ENCODE measurements at places on chromosomes 7 and 10.

DNA sequence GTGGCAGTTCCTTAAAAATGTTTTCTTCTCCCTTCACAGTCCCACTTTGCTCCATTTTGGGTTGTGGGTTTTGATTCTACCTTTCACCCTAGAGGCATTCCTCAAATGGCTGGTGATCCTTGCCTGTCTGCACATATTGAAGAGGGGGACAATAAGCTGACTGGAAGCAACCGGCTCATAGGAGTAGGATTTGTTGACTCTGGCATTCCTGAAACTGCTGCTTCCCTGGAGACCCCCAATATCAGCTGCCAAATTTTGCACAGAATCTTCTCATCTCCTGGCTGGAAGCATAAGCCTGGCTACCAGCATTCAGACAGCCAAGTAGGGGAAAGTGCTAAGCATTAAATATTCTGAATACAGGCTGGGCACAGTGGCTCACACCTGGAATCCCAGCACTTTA, 53.7 kb downstream of the KIF5B start:
- DNase-seq, result no peak

- DNase-seq, result no peak
These were observed 937.7 kb downstream of the SORCS1 start for GRCh38 chr10:106226828-106227227.

- no peak for DNase-seq
These were observed 5.7 kb downstream of the PRSS1 start for GRCh38 chr7:142754681-142755575.

DNA sequence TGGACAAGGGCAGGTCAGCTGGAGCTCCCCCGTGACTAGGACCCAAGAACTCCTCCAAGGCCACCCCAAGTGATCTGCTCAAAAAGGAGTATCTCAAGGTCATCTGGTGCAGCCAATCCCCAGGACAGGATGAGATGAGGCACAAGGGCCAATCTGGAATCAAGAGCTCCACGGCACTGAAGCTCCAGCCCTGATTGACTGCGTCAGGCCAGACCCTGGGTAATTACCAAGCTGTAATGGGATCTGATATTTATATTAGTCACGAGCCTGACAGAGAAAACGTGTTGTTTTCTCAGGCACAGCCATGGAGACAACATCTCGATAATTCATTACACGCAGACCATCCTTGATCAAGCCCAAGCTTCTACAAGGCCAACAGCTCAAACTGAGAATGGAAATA, 4.2 kb downstream of the KCNMA1 start:
- DNase-seq, result no peak

GRCh38 chr7:134024739-134025138, 102.4 kb upstream of the LRGUK start:
- no peak for DNase-seq

DNA sequence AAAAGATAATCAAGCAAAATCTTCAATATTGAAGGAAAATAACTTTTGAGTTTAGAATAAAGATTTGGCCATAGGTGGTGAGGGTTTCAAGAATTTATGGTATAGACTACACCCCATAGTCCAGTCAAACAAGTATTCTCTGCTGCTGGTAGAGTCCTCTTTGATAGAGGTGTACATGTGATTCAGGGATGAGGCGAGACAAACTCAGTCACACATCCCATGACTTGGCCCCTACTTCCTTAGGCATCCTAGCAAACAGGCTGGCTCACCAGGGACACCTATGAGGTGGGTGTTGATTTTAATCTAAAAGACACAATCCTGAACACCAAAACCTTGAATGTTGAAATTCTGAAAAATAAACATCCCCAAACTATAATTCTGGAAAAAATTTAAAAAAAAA, 78.1 kb upstream of the SLC25A13 start:
- DNase-seq, result no peak

DNA sequence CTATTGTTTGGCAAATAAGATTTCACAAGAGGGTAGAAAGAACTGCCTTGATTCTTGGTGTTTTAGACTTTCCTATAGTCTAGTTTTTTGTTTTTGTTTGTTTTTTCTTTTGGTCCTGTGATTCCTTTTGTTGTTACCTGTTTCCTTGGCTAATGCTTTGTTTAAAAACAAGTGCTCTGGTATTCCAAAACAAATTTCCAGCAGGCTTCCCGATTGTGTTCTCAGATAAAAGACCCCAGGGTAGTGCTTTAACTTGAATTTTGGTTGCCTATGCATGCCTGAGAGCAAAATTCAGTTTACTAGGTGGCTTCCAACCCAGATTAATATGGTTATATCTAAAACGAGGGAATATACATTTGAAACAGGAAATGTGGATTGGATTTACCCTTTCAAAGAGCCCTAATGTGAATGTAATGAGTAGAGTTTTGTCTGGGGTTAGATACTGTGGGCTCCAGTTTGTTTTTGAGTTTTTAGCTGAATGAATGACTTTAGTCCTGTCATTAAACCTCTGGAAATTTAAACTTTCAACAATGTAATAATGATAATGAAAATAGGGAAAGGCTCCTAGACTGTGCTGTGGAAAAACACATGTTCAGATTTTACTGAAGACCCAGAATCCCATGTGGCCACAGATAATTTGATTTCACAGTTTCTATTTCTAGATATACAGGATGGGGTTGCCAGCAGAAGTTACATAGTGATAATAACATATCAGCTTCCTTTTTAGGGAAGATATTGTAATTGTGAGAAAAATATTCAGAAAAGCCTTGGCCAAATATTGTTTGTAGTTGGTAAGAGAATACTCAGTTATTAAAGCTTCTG, 23.9 kb downstream of the AUTS2 start:
- DNase-seq, result no peak

GRCh38 chr7:132601783-132602182, 25.5 kb upstream of the PLXNA4 start:
- no peak for DNase-seq

DNA sequence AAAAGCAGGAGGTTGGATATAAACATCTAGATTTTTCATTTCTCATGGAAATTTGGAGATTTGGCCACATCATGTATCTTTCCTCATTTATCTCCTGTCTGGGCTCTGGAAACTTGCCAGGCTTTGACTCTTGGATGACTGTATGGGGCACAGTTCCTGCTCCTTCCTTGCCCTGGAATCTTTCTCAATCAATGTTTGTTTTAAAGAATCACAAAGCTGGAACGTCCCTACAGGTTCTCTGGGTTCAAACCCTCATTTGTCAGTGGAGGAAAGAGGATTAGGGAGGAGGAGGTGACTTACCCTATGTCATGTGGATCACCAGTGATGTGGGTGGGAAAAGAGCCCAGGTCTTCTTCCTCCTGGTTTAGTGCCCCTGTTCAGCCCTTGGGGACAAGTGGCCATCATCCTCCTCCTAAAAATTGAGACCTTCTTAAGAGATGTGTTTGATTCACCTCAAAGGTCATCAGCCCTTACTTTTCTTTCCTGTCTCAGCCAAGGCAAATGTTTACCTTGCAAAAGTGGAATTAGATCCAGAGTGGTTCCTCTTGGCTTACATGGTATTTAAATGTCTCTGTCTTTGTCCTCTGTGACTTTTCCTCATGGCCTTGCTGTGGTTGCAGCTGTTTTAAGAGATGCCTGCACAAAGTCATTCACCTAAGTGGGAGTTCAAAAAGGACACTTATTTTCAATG, 38.8 kb upstream of the PDZD8 start:
- peak; percentile 63 for DNase-seq

DNA sequence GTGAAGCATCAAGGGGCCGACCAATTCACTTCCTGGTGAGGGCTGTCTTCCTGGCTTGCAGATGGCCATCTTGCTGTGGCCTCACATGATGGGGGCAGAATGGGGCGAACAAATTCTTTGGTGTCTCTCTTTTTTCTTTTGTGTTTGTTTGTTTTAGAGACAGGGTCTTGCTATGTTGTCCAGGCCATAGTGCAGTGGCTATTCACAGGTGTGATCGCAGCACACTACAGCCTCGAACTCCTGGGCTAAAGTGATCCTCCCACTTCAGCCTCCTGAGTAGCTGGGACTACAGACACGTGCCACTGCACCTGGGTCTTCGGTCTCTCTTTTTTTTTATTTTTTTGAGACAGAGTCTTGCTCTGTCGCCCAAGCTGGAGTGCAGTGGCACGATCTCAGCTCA, 20.1 kb downstream of the NOLC1 start:
- DNase-seq, result no peak

DNA sequence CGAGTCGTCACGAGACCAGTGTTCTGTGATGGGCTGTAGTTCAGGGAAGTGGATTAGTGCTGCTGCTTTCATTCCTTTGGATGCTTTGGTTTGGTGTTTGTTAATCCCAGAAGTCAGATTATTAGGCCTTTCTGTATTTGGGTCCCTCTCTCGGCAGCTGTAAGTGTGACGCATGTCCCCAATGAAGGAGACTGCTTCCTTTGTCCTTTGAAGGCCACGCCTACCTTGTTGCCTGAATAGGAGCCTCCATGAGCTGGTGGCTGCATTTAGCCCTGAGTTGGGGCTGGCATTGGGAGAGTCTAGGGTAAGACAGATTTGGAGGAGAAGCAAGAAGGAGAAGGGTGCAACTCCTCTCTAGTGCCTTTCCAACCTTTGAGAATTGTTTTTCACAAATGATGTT, 34.5 kb downstream of the DOCK1 start:
- no peak for DNase-seq

DNA sequence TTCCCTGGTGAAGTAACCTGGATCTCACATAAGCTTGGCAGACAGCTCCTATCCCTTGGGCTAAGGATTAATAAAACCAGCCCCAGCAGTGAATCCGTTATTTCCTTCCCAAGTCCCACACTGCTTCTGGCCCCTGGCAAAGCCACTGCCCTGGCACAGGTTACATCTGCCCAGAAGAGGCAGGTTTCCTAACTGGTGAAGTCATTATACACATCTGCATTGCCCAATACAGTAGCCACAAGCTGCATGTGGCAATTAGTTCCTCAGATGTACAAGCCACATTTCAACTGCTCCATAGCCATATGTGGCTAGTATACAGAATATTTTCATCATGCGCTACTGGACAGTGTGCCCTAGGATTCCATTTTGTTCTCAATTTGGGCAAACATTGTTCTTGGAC, 273.0 kb downstream of the GRM8 start:
- DNase-seq, result no peak

DNA sequence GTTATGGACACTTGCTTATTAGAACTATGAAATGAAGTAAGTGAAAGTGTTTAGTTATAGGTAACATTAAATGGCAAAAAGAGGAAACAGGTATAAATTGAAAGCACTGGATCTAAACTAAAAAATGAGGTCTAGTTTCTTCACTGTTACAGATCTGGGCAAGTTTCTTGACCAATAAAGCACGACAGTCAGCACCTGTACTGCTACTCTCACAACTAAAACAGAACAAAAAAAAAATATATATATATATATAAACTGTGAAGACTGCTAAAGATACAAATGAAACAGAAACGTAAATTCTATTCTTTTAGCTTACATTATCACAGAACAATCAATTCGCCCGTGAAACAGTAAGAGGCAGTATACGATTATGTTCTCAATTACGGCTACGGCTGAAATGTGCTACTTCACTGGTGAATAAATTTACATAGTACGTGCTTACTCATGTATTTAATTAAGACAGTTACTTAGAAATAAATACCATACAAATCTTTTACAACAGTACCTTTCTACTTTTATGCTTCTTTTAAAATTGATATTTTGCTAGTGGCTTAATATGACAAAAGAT, 4.2 kb downstream of the AHR start:
- no peak for DNase-seq

DNA sequence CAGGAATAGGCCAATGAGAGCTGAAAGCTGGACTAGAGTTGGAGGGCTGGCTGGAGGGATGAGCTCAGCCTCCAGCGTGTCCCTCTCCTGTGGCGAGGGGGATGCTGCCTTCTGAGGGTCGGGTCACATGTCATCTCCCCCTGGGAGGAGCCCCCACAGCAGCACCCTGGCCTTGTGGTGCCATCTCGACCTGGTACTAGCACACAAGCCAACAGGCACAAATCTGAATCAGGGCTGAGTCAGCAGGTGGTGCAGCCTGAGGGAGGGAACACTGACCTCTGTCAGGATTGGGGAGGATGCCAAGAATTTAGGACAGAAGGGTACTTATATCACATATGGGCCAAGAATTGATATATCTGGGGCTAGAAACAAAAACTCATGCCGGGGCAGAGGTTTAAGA, 280.4 kb downstream of the CELF2 start:
- DNase-seq, result peak; percentile 54

DNA sequence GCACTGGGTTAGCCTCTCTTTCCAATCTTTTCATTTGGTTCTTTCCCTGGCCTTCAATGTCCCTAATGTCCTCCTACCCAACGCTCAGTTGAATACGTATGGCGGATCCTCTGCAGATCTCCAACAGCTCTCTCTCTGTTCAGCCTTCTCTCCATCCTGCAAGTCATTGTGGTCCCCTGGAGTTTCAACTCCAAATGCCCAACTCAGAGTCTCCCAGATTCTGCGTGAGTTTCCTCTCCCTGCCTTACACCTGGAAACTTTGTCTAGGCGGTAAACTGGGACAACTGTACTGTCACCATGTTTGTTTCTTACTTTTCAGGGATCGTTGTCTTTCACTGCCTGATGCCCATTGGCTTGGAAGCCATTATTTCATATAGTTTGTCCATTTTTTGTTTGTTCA, 273.1 kb downstream of the TNS3 start:
- no peak for DNase-seq

DNA sequence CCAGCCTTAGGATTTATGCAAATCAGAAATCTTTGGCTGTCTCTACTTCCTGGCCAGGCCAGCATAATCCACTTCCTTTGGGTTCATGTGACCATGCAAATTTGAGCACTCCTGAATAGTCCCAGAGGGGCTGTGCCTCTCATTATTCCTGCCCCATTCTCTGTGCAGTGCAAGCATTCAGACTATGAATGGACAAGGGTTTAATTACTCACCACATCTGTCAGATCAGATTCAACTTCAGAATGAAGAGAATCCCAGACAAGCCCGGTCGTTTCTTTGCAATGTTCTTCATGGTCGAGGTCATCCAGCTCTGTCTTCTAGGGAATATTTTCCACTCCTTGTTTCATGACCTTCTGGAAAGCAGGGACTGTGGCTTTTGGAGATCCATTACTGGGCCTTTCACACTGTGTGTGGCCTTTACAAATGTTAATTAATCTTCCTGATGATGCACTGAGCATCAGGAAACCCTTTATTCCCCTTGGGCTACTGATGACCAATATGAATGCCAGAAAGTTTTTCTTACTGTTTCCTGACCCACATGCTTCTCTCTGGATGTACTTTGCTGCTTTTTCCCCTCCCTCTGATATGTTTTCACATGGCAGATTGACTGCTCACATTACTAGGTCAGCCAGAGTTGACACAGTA, 217.6 kb upstream of the TCF7L2 start:
- no peak for DNase-seq

DNA sequence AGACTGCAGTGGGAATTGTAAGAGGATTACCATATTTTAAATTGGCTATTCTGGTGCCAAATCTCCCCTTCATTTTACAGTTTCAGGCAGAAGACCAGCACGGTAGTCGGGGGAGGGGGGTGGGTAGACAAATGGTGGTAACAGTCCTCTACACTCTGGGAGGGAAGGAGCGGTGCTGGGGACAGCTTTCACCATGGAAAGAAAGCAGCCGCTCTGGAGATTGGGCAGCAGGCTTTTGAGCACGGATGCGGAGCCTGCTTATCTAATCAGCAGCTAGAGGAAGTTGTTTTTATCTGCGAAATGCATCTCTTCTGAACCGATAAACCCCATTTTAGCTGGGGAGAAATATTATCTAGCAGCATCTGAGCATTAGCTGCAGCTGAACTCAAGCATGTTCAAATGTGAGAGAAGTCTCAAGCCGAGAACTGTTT, 28.7 kb downstream of the IKZF1 start:
- no peak for DNase-seq
